ENCODE measurements at places on chromosomes 11 and 22.

DNA sequence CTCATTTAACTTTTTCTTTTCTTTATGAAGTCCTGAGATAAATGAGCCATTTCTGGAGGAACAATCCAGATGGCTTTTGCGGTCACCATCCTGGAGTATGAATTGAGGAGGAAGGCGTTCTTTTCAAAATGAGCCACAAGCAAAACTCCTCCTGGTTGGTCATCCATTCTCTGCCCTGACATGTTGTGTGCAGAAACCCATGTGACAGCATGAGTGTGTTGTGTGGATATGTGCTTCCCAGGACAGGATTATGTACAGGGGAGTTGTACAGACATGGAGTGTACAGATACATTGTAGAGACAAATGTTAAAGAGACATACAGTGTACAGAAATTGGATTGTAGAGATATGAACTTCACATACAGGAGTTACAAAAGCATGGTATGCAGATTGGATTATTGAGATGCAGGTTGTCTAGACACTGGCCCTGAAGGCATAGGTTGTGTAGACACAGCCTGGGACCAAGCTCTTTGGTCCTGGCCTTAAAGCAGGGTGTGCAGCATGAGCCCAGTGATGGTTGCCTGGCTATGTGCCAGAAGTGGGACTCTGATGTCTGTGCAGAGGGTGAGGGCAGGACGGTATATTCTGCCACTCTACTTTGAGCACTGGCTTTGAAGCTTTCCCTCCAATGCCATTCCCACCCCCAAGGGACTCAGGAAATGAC lies 178.5 kb upstream of the ZBED5 start:
- DNase-seq: no peak

DNA sequence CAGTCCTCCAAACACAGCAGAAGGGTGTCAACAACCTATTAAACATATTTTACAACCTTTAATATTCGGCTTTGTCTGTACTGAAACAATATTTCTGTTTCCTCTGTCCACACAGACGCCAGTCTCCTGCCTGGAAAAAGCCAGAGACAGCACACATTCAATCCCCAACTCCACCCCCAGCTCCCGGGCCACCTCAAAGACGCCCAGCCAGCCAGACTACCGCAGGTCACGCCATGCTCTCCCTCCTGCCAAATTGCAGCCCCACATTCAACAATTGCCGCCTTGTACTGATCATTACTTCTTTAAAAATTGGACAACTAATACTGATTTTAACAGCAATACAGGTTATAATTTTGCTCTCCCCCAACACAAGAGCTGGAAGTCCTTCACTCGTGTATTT lies 1.2 kb downstream of the SERGEF start:
- DNase-seq: no peak

DNA sequence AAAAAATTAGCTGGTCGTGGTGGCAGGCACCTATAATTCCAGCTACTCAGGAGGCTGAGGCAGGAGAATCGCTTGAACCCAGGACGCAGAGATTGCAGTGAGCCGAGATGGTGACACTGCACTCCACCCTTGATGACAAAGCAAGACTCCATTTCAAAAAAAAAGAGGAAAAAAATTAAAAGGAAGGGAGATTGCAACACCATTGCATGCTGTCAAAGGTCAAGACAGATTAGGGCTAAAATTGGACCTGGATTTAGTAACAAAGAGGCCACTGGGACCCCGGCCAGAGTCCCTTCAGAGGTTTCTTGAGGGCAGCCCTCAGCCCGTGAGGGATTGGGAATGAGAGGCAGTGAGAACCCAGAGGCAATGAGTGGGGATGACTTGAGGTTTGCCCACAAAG lies 8.2 kb upstream of the MAFF start:
- no peak for DNase-seq

DNA sequence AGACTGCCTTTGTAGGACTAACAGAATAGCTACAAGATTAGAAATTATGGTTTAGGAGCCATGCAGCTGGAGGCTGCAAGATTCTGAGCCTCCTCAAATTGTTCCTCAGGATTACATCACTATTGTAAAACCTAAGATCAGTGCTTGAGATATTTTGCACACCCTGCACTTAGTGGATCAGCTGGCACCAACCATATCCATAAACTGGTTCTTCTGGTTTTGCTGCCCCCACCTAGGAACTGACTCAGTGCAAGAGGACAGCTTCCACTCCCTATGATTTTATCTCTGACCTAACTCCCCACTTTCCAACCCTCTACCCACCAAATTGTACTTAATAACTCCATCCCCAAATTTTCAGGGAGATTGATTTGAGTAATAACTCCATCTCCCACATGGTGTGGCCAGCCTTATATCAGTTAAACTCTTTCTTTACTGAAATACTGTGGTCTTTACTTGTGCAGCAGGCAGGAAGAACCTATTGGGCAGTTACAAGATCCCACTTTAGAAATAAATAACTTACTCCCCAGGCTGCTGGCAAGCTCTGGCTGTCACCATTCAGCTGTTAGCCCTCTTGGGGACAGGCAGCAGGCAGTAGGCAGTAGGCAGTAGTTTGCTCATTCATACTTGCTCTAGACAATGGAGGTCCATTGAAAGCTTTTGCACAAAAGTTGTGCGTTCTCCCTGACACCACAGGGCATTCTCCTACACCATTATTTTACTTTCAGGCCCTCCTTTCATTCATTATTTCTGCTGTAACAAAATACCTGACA lies 119.0 kb downstream of the SLC17A6 start:
- DNase-seq: no peak

- peak; percentile 7 for DNase-seq
Measured at GRCh38 chr11:61254403-61255025, 13.5 kb downstream of the PGA5 start.

DNA sequence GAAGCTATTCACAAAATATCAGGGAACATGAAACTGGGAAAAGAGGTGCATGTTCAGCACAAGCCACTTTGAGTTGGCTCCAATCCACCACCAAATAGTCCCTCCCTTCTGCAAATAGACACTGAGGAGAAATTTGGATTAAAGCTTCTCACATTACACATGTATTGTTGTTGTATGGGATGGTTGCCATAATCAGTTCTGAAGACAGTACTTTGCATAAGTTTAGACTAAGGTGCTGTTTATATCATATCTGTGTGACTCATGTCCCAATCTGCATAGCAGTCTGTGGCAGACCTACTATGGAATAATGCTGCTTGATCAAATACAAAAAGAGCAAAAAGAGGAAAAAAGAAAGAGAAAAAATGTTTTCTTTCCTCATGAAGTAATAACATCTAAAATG lies 376.7 kb upstream of the DDI1 start:
- no peak for DNase-seq

- no peak for DNase-seq
Measured at GRCh38 chr22:48880749-48881148, 946.9 kb downstream of the BRD1 start.

GRCh38 chr11:1428762-1429316 lies 39.1 kb downstream of the BRSK2 start:
- DNase-seq: no peak

GRCh38 chr22:24976442-24977218 lies 24.1 kb downstream of the KIAA1671 start:
- no peak for DNase-seq

- no peak for DNase-seq
Measured at GRCh38 chr22:38402204-38402603, 52.8 kb downstream of the KCNJ4 start.

GRCh38 chr11:112856591-112856990 lies 104.6 kb upstream of the NCAM1 start:
- no peak for DNase-seq

DNA sequence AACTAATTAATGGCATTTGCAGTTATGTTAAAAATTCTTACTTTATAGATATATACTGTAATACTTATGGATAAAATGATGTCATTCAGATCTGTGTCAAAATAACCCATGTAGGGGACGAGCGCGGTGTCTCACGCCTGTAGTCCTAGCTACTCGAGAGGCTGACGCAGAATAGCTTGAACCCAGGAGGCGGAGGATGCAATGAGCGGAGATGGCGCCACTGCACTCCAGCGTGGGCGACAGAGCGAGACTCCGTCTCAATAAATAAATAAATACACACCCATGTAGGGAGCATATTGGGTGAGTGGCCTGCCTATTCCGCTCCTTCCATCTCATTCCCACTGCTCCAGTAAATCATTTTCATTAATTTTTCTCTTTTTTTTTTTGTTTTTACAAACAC lies 7.1 kb downstream of the SNU13 start:
- DNase-seq: no peak

DNA sequence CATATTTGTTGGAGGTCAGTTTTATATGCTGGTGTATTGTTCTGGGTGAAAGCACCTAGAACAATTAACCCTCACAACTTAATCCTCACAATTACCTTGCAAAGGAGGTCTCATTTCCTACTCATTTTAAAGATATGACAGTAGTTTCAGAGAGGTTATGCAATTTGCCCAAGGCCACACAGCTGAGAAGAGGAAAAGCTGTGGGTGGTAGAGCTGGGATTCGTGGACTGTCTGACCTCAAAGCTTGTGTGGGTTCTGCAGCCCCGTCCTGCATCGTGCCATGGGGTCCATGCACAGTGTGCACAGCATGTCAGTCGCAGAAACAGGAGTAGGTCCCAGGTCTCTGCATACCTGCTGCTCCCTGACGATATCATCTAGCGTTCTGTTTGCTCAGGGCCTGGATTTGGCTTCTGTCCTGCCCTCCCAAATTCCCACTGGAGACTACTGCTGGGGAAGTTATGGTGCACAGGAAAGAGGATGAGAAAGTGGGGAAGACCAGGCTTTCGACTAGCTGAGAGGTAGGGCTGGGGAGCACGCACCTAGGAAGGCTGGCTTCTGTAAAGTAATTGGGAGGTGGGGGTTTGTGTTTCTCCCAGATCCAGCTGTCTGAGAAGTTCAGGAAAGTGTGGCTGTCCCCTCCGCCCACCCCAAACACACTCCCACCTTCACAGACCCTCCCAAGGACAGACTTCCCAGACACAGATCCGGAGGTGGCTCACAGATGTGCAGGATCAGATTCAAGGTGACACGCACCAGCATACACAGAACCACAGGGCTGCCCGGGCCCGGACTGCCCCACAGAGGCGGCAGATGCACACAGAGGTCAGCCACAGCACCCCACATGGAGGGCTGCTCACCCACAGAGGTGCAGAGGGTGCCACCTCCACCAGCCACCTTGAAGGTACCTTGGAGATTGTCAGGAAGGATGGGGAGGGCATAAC lies 2.0 kb downstream of the BACE1 start:
- DNase-seq: no peak

- no peak for DNase-seq
Measured at GRCh38 chr11:952406-953385, 27.0 kb downstream of the AP2A2 start.

DNA sequence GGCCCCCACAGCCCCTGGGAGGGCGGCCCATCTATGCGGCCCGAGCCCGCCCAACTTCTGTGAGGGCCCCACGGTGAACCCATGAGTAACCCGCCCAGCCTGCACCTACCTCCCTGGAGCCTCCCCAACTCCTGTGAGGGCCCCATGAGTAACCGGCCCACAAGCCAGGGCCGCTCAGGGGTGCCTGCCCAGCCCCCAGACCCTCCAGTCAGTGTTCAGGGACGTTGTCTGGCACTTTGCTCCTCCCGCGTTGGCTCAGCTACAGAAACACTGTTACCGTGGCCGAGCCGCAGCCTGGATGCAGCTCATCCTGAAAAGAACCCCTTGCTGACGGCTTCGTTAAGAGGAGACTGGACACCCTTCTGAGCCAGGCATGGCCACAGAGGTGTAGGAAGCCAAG lies 179.6 kb downstream of the BRD1 start:
- DNase-seq: no peak

DNA sequence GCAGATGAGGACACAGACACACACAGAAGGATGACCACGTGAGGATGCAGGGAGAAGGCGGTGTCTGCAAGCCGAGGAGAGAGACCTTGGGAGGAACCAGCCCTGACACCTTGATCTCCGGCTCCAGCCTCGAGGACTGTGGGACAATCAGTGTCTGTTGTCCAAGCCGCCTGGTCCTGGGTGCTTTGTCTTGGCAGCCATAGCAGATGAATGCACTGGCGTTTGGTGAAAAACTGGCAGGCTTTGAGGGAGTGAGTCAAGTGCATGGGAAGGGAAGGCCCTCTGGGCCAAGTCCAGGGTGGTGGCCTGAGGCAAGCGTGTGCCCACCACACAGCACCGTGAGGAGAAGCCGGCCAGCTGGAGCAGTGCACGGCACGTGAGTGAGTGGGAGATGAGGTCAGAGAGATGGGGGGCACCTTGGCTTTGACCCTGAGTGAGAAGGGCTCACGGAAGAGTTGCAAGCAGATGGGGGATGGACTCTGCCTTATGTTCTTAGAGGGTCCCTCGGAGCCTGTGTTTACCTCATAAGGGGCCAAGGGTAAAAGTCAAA lies 12.4 kb upstream of the BRSK2 start:
- no peak for DNase-seq

GRCh38 chr22:47837703-47838102 lies 1075.3 kb downstream of the TBC1D22A start:
- DNase-seq: no peak

DNA sequence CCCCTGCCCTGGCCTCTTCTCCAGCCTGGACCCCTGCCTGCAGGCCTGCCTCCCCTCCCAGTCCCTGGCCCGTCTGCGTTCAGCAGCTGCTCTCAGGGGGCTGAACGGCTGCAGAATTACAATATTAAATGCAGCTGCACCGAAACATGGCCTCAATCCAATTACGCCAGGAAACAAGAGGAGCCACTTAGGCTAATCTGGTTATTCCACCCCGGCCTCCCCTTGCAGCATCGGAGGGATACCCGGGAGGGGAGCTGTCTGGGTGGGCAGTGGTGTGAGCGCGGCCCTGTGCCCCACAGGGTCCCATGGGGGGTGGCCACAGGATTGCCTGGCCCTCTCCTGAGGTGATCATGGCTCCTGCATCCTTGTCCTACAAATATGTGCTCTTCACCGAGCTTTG lies 42.6 kb downstream of the FLRT1 start:
- no peak for DNase-seq

DNA sequence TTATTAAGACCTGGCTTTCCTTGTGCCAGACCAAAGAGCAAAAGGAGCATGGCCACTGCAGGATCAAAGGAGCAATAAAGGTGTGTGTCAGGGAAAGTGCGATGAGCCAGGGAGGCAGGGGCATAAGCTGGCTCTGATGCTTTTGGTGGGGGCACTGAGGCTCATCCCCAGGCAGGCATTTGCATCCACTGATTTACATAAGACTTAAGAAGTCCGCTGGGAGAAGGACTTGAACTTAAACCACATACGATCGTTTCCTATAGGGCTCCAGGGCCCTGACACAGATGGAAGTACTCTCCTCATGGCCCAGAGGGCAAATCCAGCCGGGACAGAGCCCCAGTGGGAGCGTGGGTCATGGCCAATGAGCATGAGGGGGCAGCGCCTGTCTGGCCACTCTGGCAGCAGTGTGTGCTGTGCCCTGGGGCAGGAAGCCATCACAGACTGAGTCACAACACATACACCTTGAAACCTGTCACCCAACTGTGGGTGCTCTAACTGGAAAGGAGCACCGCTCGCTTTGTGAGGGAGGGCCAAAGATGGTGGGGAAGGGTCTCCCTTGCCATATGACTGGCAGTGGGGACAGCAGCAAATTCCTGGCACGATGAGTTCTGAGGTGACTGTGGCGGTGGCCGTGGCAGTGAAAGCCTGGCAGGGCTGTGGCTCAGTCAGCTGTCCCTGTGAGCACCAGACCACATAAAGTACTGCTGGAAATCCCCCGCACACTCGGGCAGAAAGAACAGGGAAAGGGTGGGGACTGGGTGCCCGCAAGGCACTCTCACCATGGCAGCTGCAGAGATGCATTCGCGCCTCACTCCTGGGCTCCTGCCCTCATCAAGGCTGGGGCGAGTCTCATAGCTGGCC lies 79.4 kb upstream of the LMO1 start:
- no peak for DNase-seq
